ENCODE measurements at places on chromosomes 5 and 9.

DNA sequence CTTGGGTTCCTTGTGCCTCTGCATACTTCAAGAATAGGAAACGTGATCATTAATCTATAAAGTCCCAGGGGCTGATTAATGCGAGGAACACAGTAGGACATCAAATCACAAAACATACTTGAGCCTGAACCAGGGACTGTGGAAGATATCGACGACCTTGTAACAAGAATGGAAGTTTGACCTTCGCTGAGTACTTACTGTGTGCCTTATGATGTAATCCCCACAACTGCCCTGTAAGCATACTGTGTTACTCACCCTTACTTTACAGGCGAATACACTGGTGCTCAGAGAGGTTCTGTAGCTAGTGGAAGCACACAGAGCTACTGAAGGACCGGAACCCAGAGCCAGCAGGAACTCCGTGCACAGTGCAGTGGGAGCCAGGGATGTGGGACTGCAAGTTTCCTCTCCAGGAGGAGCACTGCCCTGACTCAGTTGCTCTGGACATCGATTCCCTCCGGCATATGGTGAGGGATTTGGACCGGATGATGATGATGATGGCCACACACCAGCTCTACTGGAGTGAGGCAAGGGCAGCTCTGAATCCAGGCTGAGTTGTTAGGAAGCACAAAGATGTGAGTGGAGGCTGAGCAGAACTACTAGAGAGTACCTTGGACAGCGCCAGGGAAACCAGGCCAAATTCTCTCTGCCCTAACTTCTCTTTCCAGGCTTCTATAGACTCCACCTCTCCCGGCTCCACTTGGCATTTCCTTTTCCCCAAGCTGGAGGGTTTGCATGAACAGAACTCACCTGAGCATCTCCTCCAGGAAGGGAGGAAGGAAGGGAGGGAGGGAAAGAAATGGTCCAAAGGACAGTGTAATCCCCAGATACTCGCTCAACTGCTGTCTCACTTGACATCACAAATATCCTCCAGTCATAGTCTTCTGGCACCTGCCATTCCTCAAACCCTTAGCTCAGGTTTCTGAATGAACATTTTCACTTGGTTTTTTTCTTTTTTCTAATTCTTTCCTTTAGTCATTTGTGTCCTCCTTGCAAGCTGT is 1.5 kb upstream of the GABBR2 start:
- H3K36me3 ChIP-seq, result no peaks in the 10 kb centered on the region
- no peaks in the 10 kb centered on the region for H3K4me1 ChIP-seq
- DNase-seq, result no peak
- peaks cover 4% of the 10 kb centered on the region for H3K27me3 ChIP-seq
- no peak overlapping the region for H3K27ac ChIP-seq

DNA sequence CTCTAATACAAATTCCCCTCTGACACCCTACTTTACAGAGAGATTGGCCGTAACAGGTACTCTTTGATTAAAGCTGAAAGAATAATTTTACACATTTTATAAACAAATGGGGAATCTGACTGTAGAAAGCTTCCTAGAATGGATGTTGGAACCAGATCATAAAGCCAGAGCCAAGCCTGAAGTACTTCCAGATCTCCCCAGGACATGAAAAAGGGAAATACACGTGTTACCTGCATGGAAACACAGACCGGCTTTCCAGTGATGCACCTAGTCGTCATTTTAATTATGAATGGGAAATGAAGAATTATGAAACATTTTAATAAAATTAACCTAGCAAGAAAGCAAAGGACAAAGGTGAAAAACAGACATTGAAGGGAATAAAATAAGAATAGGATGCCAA is 66.5 kb downstream of the ERCC6L2 start:
- no peak for DNase-seq
- no peak overlapping the region for H3K27ac ChIP-seq

DNA sequence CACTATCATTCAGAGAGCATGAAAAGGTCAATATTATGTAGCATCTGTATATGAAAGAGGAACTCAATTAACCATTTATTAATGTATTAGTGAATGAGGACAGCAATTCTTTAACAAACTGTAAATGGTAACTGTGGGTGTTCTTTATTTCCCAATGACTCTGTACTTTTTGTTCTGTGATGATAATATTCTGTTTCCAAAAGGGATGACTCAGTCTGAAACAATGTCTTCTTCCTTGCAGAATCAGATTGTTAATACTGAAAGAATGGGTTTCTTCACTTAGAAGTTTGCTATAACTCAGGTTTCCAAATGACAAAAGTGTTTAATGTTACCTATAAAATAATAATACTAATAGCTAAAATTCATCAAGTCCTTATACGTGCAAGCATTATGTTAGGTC is 1518.7 kb upstream of the WWC1 start:
- no peaks in the 10 kb centered on the region for H3K36me3 ChIP-seq
- no peak overlapping the region for H3K4me3 ChIP-seq
- DNase-seq, result no peak
- no peaks in the 10 kb centered on the region for H3K4me1 ChIP-seq

DNA sequence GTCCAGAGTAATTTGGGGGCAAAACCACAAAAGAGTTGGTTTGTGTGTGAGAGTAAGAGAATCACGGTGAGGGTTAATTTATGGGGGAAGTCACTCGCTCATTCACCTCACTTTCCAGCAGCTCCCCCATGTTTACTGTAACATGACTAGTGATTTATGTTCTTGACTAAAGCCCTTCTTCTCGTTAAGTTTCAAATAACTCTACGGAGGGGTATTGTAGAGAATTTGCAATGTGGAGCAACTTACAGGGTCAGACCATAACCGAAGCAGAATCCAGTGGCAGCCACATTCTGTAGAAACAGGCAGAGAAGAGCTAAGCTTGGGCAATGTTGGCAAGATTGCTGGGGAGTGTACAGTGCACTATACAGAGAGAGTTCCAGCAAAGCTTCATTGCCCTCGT is 760.6 kb downstream of the IRX1 start:
- H3K27ac ChIP-seq, result no peak overlapping the region
- H3K4me3 ChIP-seq, result no peak overlapping the region
- H3K36me3 ChIP-seq, result no peaks in the 10 kb centered on the region
- no peaks in the 10 kb centered on the region for H3K4me1 ChIP-seq

- H3K4me3 ChIP-seq, result no peak overlapping the region
- H3K27ac ChIP-seq, result no peak overlapping the region
- no peaks in the 10 kb centered on the region for H3K27me3 ChIP-seq
- H3K4me1 ChIP-seq, result no peaks in the 10 kb centered on the region
- H3K36me3 ChIP-seq, result no peaks in the 10 kb centered on the region
Observed at GRCh38 chr5:10792336-10792735, 31.3 kb upstream of the DAP start.

- no peak overlapping the region for H3K4me3 ChIP-seq
- H3K27me3 ChIP-seq, result no peaks in the 10 kb centered on the region
- H3K4me1 ChIP-seq, result no peaks in the 10 kb centered on the region
- H3K36me3 ChIP-seq, result no peaks in the 10 kb centered on the region
Observed at GRCh38 chr5:115456056-115456455, 88.5 kb downstream of the FEM1C start.

- DNase-seq, result no peak
- no peak overlapping the region for H3K27ac ChIP-seq
- H3K4me1 ChIP-seq, result no peaks in the 10 kb centered on the region
- no peaks in the 10 kb centered on the region for H3K36me3 ChIP-seq
- no peaks in the 10 kb centered on the region for H3K27me3 ChIP-seq
Observed at GRCh38 chr5:9557696-9558095, 11.8 kb upstream of the SEMA5A start.

DNA sequence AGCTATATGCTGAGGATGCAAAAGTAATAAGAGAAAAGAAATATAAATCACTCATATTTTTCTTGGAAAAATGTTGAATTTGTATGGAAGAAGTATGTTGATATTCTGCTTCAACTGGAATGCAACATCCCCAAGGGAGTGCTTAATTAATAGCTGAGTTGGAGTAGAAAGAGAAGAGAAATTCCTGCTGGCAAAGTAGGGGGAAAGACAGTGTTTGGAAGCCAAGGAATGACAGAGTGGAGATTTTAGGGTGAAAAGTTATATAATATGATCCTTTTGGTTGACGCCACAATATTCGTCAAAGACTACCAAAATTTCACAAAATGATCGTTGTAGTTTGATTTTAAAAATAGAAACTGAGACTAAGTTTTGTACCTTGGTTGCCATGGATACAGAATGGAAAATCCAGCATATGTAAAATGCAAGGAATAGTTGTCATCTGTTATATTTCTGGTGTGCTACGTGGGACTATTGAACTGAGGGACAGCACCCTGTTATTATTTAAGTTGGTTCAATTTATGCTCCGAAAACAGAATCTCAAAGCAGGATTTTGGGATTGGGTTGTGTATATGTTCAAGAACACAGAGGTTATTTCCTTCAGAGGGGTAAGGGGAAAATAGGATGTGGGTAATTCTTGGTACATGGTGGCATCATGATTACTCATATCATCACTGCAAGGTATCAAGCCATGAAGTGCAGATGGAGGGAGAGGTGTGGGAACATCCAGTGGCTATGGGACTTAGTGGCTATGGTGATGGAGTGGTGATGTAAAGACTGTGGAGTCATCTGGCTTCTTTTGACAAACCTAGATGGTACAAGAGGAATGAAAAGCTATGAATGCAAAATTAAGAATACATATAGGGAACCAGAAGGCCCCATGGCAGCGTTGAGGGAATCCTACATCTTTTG is 61.0 kb downstream of the SUB1 start:
- H3K36me3 ChIP-seq, result no peaks in the 10 kb centered on the region
- no peak overlapping the region for H3K27ac ChIP-seq
- H3K4me3 ChIP-seq, result no peak overlapping the region
- DNase-seq, result no peak
- no peaks in the 10 kb centered on the region for H3K4me1 ChIP-seq
- no peaks in the 10 kb centered on the region for H3K27me3 ChIP-seq

DNA sequence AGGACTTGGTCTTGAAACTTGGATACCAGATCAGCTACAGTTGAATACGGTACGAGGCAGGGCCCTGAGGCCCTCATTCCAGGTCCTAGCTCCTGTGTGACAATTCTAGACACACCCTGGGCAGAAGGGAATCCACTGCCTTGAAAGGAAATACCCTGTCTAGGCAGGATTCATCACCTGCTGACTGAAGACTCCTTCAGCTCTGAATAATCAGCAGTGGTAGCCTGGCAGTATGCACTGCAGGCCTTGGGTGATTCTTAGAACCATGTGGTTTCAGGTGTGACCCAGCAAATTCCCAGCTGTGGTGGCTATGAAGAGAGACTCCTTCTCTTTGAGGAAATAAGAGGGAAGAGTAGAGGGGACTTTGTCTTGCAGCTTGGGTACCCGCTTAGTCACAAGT is 17.2 kb upstream of the EFNA5 start:
- H3K27me3 ChIP-seq, result no peaks in the 10 kb centered on the region
- H3K27ac ChIP-seq, result no peak overlapping the region
- H3K36me3 ChIP-seq, result no peaks in the 10 kb centered on the region
- no peaks in the 10 kb centered on the region for H3K4me1 ChIP-seq
- no peak for DNase-seq
- no peak overlapping the region for H3K4me3 ChIP-seq

GRCh38 chr9:224582-225520 is 10.2 kb downstream of the DOCK8 start:
- no peaks in the 10 kb centered on the region for H3K4me1 ChIP-seq
- no peak overlapping the region for H3K4me3 ChIP-seq
- DNase-seq, result no peak

- no peak overlapping the region for H3K4me3 ChIP-seq
- H3K27ac ChIP-seq, result no peak overlapping the region
- no peaks in the 10 kb centered on the region for H3K4me1 ChIP-seq
- DNase-seq, result no peak
- H3K27me3 ChIP-seq, result no peaks in the 10 kb centered on the region
Observed at GRCh38 chr5:78058625-78059024, 235.9 kb downstream of the AP3B1 start.

DNA sequence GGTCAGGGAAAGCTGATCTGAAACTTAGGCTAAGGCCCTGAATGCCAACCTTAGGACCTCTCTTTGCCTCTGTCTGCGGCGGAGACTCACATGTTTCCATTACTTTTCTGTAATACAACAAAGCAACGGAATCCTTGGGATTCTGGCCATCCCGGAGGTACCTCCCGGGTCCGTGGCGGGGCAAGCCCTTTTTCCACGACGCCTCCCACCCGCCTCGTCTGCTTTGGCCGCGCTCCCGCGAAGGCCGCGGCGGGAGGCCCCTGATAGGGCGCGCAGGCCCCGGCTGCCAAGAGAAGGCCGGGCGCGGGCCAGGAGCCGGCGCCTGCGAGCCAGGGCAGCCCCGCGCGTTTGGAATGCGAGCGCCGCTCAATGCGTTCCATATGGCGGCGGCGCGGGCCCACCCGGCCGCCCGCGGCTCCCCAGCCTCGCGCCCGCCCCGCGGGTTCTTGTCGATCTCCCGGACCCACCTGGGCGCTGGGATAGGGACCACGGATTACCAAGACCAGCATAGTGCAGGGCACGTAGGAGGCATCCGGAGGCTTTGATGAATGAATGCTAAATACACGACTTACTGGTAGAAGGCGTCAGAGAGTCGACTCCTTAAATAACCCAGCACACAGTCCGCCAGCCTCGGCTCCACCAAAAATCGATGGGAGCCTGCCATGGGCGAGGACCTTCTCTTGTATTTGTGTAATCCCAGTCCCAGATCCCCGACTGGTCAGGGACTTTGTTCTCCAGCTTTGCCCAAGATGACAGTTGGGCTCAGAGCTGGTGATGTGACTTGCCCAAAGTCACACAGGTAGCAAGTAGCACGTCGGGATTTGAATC is 17.5 kb upstream of the PHF19 start:
- H3K27me3 ChIP-seq, result no peaks in the 10 kb centered on the region
- H3K4me1 ChIP-seq, result peaks cover 39% of the 10 kb centered on the region
- H3K36me3 ChIP-seq, result no peaks in the 10 kb centered on the region

- H3K27ac ChIP-seq, result peak overlapping the region; percentile 7
- no peak for DNase-seq
- H3K4me1 ChIP-seq, result no peaks in the 10 kb centered on the region
- no peaks in the 10 kb centered on the region for H3K27me3 ChIP-seq
- H3K4me3 ChIP-seq, result no peak overlapping the region
Observed at GRCh38 chr5:96687080-96687479, 24.9 kb downstream of the CAST start.

GRCh38 chr5:33370466-33370859 is 70.3 kb upstream of the TARS1 start:
- no peak overlapping the region for H3K4me3 ChIP-seq
- H3K36me3 ChIP-seq, result no peaks in the 10 kb centered on the region
- H3K27me3 ChIP-seq, result no peaks in the 10 kb centered on the region
- peaks cover 11% of the 10 kb centered on the region for H3K4me1 ChIP-seq
- DNase-seq, result no peak

- no peaks in the 10 kb centered on the region for H3K27me3 ChIP-seq
- H3K27ac ChIP-seq, result no peak overlapping the region
- H3K4me1 ChIP-seq, result no peaks in the 10 kb centered on the region
- no peak for DNase-seq
Observed at GRCh38 chr9:122463828-122464632, 13.7 kb downstream of the OR1J1 start.

DNA sequence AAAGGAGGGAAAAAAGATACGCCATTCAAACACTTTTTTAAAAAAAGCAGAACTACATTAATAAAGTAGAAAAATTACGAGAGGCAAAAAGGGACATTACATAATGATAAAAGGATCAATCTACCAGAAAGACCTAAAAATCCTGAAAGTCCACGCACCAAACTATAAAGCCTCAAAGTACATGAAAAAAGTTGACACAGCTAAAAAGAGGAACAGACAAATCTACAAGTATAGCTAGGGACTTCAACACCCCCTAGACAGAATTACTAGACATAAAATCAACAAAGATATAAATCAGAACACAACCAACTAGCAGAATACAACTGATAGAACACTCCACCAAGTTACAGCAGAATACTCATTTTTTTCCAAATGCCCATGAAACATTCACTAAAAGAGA is 11.1 kb downstream of the CAMSAP1 start:
- H3K27me3 ChIP-seq, result no peaks in the 10 kb centered on the region
- no peaks in the 10 kb centered on the region for H3K36me3 ChIP-seq
- no peak for DNase-seq
- H3K27ac ChIP-seq, result no peak overlapping the region
- H3K4me3 ChIP-seq, result no peak overlapping the region
- no peaks in the 10 kb centered on the region for H3K4me1 ChIP-seq

Data from ascending aorta (tissue), 2 donors.